ENCODE measurements at places on chromosomes 7 and 10.

- H3K27ac ChIP-seq = no peak overlapping the region
- H3K4me3 ChIP-seq = no peak overlapping the region
These were observed 11.8 kb downstream of the INPP5A start for GRCh38 chr10:132549371-132549770.

DNA sequence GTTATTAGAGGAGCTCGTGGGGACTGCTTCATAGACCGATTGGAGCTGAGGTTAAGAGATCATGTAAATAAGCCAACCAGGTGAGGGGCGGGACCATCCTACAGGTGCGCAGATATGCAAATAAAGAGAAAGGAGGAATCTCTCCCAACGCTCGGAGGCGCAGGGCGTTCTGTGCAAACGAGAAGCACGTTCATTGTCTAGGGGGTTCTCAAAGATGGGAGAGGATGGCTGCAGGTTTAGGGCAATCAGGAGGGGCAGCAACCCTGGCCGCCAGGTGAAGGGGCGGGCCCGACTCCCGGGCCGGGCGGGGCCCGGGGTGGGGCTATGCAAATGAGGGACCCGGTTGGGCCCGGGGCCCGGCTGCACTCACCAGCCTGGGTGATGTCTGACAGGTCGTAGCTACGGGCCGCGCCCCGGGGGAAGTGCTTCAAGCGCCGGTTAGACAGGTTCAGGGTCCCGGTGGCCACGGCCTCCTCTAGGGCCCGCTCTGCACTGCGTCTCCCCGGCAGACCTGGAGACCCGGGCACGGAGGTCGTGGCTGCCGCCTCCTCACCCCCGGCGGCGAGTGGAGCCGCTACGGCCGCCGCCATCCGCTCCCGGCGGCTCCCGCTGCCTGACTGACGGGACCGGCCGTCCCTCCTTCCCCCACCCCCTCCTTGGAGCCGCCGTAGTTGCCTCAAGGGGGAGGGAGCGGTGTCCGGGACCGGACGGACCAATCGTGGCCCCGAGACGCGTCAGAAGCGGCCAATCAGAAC lies at the start of gene LRCH4:
TSS of gene LRCH4 (minus strand) at position 619 of the 755 bp plus-strand sequence. CDS start at position 590, 29 bp downstream.
- H3K36me3 ChIP-seq = peaks cover 17% of the 10 kb centered on the region
- H3K27ac ChIP-seq = peak within 1 kb of the TSS; percentile 96
- H3K4me3 ChIP-seq = peak within 1 kb of the TSS; percentile 99
- peaks cover 57% of the 10 kb centered on the region for H3K4me1 ChIP-seq
- DNase-seq = no peak

DNA sequence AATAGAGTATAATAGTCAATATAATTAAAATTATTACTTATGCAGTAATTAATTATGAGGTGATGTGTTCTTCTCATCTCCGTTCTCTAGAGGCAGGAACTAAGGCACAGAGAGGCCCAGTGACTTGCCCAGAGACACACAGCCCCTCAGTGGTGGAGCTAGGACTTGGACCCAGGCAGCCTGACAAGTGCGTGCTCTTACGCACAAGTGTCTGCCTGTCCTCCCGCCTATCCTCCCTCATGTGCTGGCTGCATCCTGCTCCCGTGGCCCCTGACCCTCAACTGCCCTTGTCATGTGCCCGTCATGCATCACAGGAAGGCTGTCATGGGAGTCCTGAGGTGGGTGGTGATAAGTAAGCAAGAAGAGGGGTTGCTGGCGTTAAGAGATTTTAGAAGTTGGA lies 14.3 kb downstream of the IL2RA start:
- no peaks in the 10 kb centered on the region for H3K36me3 ChIP-seq
- H3K4me1 ChIP-seq = peaks cover 8% of the 10 kb centered on the region
- no peak overlapping the region for H3K4me3 ChIP-seq
- peak; percentile 47 for DNase-seq
- no peak overlapping the region for H3K27ac ChIP-seq

DNA sequence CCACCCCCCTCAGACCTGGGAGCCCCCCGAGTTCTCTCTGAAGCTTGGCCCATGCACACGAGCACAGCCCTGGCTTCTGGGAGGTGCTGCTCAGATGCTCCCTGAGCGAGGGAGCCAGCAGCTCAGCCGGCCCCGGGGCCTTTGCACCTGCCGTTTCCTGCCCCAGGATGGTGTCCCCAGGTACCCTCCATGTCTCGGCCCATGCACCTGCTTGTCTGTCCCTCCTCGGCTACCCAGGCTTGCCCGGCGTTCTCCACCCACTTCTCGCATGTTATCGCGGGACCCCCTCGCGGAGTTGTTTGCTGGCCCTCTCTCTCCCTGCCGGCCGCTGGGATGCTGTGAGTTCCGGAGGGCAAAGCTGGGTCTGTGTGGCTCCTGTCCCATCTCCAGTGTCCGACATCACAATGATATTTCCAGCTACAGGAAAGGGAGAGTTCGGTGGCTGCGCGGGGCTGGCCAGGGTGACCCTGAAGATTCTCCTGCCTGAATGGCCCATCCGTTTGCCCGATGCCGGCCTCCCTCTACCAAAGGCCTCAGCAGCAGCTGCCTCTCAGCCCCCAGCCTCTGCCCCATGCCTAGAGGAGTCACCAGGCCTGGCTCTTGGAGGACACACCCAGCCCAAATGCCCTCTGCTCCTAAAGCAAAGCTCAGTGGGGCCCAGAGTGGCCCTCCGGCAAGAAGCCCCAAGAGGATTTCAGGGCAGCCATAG lies 12.2 kb upstream of the LFNG start:
- DNase-seq = no peak
- H3K36me3 ChIP-seq = no peaks in the 10 kb centered on the region
- no peaks in the 10 kb centered on the region for H3K27me3 ChIP-seq
- peaks cover 69% of the 10 kb centered on the region for H3K4me1 ChIP-seq

Measured in suprapubic skin (tissue), 4 donors.